Midbrain (tissue), 1 donor: ENCODE measurements at places on chromosomes 12 and 14.

GRCh38 chr14:35509846-35510245, 24.1 kb upstream of the INSM2 start:
- no peak for DNase-seq

DNA sequence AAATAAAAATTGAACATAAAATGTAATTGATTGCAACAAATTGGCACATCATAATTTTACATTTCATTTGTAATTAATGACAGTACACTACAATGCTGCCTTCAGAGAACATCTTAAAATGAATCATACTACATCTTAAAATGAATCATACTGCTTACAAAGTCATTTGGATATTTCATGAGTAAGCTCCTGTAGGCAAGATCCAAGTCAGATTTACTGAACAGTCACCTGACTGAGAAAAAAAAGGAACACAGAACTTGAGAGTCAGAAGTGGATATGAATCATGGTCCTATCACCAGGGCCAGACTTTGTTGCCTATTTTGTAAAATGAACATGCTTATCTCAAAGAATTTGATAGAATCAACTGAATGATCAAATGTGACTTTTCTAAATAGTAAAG, 32.7 kb upstream of the FBLN5 start:
- no peak for DNase-seq

GRCh38 chr14:67766035-67766680, 50.2 kb downstream of the ZFYVE26 start:
- DNase-seq = peak; percentile 28

GRCh38 chr12:111275308-111275707, 93.6 kb downstream of the PHETA1 start:
- no peak for DNase-seq

DNA sequence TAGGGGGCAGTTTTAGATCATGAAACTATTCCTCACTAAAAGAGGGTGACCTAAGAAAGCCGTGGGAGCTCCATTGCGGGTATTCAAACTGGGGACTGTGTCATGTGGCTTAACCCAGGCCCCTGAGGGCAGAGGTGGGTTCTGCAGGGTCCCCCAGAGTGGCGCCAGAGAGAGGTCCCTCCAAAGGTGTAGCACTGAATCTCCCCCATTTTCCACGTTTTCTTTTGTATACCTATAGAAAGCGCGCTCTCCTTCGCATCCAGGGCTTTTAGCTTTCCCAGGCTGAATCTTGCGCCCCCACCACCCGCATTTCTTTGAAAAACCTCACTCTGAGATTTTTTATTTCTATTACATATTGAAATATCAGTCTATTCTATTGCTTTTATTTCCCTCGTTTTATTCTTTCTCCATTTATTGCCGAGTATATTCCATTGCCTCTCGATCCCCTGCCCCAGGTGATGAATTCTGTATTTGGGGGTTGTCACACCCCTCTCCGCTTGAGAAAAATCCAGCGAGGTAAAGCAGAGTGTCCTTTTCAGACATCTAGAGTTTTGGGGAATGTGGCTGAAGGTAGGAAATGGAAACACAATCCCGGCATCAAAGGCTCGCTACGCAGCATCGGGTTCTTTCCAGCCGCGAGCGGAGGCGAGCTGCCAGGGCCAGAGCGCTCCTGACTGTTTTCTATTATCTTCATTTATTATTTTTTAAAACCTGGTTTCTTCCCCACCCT, 870 bp upstream of the HOXC13 start:
- no peak for DNase-seq

DNA sequence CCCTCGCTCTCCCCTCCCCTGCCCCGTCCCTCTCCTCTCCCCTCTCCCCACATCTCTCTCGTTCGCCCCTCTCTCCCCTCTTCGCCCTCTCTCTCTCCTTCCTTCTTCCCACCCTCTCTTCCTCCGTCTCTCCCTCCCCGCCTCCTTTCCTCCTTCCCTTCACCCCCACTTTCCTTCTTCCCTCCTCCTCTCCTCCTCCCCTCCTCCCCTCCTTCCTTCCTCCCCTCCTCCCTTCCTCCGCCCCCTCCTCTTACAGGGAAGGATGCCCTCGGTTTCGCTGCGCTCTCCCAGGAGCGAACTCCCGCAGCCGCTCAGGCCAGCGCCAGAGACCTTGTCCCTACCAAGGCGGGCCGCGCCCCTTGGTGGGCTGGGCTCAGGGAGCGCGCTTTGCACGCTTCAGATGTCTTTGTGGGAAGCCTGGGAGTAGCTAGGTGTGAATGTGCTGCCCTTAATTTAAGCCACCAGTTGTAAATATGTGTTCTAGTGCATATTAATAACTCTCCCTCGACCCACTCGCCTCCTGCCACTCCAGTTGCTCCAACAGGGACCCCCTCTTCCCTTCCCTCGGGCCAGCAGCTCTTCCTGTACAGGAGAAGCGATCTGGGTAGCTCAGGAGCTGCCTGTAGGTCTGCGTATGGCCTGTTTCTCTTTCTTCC, 13.3 kb upstream of the MAP3K9 start:
- DNase-seq = no peak
